Thoracic aorta (tissue), 2 donors: ENCODE measurements at places on chromosomes 2 and 18. TPM values are rescaled to one million over a fixed set of nuclear protein-coding genes. Genes with fewer than 3 reads are reported as not detected.

CYP26B1 gene
- 20.8 TPM for total RNA-seq

ACMSD gene
- total RNA-seq = not detected

SPP2 gene
- total RNA-seq = not detected

CPS1 gene
- 3.4 TPM for total RNA-seq

MYO3B gene
- not detected for total RNA-seq

MC4R gene
- not detected for total RNA-seq

CD302 gene
- total RNA-seq = 115 TPM

DNA sequence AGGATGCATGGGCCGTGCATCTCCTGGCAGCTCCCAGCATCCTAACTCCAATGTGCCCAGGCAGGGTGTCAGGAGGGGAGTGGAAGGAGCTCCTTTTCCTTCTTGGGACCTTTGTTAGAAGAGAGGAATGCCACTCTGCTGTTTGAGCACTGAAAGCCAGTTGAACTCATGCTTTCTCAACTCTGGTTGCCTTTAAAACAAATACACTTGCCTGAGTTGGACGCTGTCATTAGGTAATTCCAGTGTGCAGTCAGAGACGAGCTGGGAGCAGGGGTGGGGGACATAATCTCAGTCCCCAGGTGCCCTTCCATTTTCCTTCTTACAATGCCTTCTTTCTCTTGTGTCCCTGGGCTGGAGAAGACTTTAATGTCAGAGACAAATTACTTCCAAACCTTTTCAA lies 44.4 kb upstream of the IL1R2 start:
- H3K27me3 ChIP-seq = no peaks in the 10 kb centered on the region
- H3K36me3 ChIP-seq = no peaks in the 10 kb centered on the region
- no peak overlapping the region for H3K4me3 ChIP-seq

GRCh38 chr2:218218268-218219185 lies 1.5 kb downstream of the ARPC2 start:
- DNase-seq = no peak
- H3K27me3 ChIP-seq = no peaks in the 10 kb centered on the region
- H3K4me3 ChIP-seq = peak overlapping the region; percentile 95
- H3K4me1 ChIP-seq = peaks cover 48% of the 10 kb centered on the region
- H3K27ac ChIP-seq = peak overlapping the region; percentile 97

GRCh38 chr2:58427572-58428095 lies 186.5 kb upstream of the FANCL start:
- no peak for DNase-seq
- no peak overlapping the region for H3K27ac ChIP-seq
- no peaks in the 10 kb centered on the region for H3K4me1 ChIP-seq
- no peaks in the 10 kb centered on the region for H3K36me3 ChIP-seq

- H3K27me3 ChIP-seq = no peaks in the 10 kb centered on the region
- H3K27ac ChIP-seq = no peak overlapping the region
- no peaks in the 10 kb centered on the region for H3K36me3 ChIP-seq
- H3K4me1 ChIP-seq = peaks cover 4% of the 10 kb centered on the region
- H3K4me3 ChIP-seq = no peak overlapping the region
- DNase-seq = no peak
These were observed 170.4 kb downstream of the ZFP36L2 start for GRCh38 chr2:43055985-43056384.

GRCh38 chr18:62914871-62915392 lies 199.6 kb downstream of the PHLPP1 start:
- no peak for DNase-seq
- H3K4me1 ChIP-seq = peaks cover 20% of the 10 kb centered on the region
- no peaks in the 10 kb centered on the region for H3K27me3 ChIP-seq
- no peak overlapping the region for H3K27ac ChIP-seq
- H3K4me3 ChIP-seq = no peak overlapping the region

DNA sequence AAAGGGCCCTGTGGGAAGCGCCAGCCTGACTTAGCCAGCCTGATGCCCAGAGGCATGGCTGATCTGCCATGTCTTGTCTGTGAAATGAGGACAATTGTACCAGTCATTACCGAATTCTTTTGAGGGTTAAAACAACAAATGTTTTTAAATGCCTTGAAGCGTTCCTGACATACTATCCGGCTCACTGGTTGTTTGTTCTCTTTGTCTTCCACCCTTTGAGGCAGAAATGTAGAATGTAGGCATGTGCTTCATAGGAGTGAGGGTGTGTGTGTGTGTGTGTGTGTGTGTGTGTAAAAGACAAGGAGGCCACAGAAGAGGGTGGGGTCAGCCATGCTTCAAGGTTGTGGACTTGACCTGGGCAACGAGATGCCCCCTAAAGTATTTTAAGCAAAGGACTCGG lies 35.5 kb downstream of the TGFBRAP1 start:
- no peak overlapping the region for H3K4me3 ChIP-seq
- no peaks in the 10 kb centered on the region for H3K4me1 ChIP-seq
- H3K36me3 ChIP-seq = peaks cover 27% of the 10 kb centered on the region
- H3K27ac ChIP-seq = no peak overlapping the region
- no peaks in the 10 kb centered on the region for H3K27me3 ChIP-seq

- DNase-seq = no peak
- H3K27me3 ChIP-seq = no peaks in the 10 kb centered on the region
- H3K4me1 ChIP-seq = no peaks in the 10 kb centered on the region
- H3K4me3 ChIP-seq = no peak overlapping the region
- H3K36me3 ChIP-seq = no peaks in the 10 kb centered on the region
- H3K27ac ChIP-seq = no peak overlapping the region
These were observed 249.6 kb downstream of the DCDC2C start for GRCh38 chr2:3952866-3953516.

- no peaks in the 10 kb centered on the region for H3K4me1 ChIP-seq
- no peaks in the 10 kb centered on the region for H3K27me3 ChIP-seq
- H3K36me3 ChIP-seq = no peaks in the 10 kb centered on the region
- H3K27ac ChIP-seq = no peak overlapping the region
These were observed 9.4 kb upstream of the PRLH start for GRCh38 chr2:237556773-237557632.

- no peaks in the 10 kb centered on the region for H3K36me3 ChIP-seq
- no peaks in the 10 kb centered on the region for H3K4me1 ChIP-seq
These were observed 60.6 kb downstream of the SCN1A start for GRCh38 chr2:166067229-166067628.

GRCh38 chr2:217060951-217061547 lies 201.2 kb upstream of the TNP1 start:
- no peaks in the 10 kb centered on the region for H3K36me3 ChIP-seq
- H3K27me3 ChIP-seq = no peaks in the 10 kb centered on the region
- no peaks in the 10 kb centered on the region for H3K4me1 ChIP-seq
- no peak for DNase-seq

GRCh38 chr2:146818122-146818521 lies 1026.7 kb upstream of the ACVR2A start:
- H3K4me3 ChIP-seq = no peak overlapping the region
- H3K27ac ChIP-seq = no peak overlapping the region
- no peak for DNase-seq
- H3K36me3 ChIP-seq = no peaks in the 10 kb centered on the region

- no peak for DNase-seq
- no peak overlapping the region for H3K27ac ChIP-seq
These were observed 34.4 kb downstream of the MAP2 start for GRCh38 chr2:209458008-209458979.

DNA sequence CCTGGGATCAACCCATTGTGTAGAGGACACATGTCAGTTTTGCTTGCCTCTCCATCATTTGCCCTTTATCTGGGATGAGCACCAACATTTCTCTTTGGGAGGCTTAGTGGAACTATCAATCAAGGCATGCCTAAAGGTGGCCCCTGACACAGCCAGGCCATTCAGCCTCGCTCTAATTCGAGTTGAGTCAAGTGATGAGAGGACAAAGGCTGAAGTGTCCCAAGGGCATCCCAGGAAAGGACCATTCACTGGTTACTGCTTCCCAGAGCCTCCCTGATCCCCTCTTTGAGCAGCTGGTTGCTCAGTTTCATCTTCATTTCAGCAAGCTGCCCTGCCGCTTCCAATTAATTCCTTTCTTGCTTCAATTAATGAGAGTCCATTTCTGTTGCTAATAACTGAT lies 63.5 kb downstream of the DNER start:
- H3K4me1 ChIP-seq = no peaks in the 10 kb centered on the region
- H3K36me3 ChIP-seq = no peaks in the 10 kb centered on the region
- DNase-seq = no peak
- H3K27ac ChIP-seq = no peak overlapping the region

- H3K4me3 ChIP-seq = no peak overlapping the region
- DNase-seq = no peak
These were observed 9.9 kb downstream of the PLEKHM3 start for GRCh38 chr2:208015475-208015874.

DNA sequence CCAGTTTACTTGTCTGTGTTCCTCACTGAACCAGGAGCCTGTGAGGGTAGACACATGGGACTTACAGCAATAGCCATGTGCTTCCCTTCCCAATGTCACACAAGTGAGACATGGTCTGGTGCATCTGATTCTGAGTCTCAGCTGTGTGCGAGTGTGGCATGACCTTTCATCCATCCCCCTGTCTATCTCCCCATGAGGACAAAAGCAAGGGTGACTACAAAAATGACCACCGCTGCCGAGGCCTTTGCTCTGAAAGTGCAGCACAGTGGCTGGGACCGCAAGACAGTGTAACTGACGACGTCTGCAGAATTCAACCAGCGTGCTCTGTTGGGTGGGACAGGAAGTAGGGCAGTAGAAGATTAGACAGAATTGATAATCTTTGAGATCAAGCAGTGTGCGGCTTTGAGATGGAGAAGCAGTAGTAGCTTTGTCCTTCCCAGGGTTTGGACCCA lies 50.5 kb downstream of the RAB31 start:
- H3K36me3 ChIP-seq = no peaks in the 10 kb centered on the region
- no peak for DNase-seq
- no peaks in the 10 kb centered on the region for H3K27me3 ChIP-seq
- no peak overlapping the region for H3K27ac ChIP-seq

DNA sequence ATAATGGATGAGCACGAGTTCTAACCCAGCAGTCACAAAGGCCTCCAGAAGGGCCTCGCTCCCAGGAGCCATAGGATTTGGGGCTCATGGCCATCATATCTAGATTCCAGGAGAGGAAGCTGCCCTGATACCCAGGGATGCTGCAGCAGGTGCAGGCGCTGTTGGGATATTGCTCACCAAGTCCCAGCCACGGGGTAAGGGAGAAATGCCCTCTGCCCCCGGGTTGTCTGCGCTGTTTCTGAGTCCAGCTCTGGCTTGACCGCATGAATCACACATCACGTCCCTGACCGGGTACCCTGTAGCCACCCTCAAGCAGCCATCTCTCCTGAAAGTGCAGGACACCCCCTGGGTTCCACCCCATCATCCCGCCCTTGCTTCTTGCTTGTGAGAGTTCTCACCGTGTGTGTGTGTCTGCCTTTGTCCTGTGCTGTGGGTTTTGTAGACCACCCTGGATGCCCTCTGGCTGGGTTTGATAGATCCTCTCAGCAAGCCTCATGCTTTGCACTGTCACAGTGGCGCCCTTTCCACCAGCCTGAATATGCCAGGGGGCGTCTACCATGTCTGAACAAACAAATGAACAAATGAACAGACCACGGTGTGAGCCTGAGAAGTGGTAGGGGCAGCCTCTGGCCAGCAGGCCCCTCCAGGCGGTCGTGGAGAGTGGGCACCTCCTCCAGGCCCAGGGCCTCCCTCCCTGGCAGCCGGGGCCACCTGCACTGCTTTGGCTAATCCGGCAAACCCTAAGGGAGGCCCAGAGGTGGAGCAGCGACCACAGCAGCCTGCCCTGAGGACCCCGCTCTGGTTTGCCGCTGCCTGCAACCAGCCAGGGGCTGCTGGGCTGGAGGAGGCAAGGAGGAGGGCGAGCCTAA lies 32.1 kb downstream of the ADRA2B start:
- H3K27me3 ChIP-seq = no peaks in the 10 kb centered on the region
- DNase-seq = no peak
- no peaks in the 10 kb centered on the region for H3K36me3 ChIP-seq
- no peak overlapping the region for H3K4me3 ChIP-seq

DNA sequence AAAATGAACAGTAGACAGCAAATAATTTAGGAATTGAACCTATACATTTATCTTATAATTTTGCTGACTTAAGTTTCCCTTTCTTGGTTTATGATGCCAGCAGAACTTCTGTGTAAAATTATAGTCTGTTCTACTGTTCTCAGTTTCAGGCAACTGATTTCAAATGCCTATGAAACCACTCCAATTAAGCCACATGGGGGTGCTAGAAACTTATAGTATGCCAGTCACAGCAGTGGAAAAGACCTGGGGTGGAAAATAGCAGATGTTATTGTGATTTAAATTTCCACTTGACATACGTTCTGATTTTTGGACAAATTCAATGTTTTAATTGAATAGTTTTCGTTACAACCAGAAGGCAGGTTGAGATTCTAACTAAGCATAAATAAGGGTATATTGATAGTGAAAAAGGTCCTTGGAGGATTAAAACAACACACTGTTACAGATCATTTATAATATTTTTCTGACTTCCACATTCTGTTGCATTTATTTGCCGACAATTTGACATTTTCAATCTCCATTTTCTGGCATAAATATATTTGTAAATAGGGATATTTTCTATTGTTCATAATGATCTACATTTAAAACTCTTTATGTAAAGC lies 61.4 kb downstream of the CPS1 start:
- H3K4me3 ChIP-seq = no peak overlapping the region
- DNase-seq = no peak
- no peaks in the 10 kb centered on the region for H3K36me3 ChIP-seq
- H3K4me1 ChIP-seq = peaks cover 6% of the 10 kb centered on the region
- no peaks in the 10 kb centered on the region for H3K27me3 ChIP-seq

- H3K4me1 ChIP-seq = no peaks in the 10 kb centered on the region
- H3K27ac ChIP-seq = no peak overlapping the region
- DNase-seq = no peak
- H3K27me3 ChIP-seq = no peaks in the 10 kb centered on the region
- no peaks in the 10 kb centered on the region for H3K36me3 ChIP-seq
These were observed 74.7 kb upstream of the RAB6C start for GRCh38 chr2:129904532-129905446.

DNA sequence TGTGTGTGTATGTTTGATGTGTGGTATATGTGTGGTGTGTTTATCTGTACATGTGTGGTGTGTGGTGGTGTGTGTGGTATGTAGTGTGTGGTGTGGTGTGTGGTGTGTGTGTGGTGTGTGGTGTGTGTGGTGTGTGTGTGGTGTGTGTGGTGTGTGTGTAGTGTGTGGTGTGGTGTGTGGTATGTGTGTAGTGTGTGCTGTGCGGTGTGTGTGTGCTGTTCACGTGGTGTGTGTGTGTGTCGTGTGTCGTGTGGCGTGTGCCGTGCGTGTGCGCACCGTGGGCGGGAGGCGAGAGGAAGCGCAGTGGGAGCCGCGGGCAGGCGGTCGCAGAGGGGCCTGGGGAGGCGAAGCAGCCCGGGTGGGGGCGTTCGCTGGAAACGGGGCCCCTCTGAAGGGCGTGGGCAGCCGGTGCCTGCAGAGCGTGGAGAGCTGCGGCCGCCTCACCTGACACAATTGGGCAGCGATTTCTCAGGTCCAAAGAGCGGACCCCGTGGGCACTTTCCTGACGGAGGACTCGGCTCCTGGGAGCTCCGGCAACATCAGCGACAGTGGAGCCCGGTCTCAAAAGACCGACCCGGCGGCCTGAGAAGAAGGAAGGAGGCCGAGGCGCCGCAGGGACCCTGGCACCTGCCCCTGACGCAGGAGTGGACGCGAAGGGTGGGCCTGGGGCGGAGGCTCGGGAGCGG lies 741.1 kb upstream of the SALL3 start:
- DNase-seq = no peak
- no peaks in the 10 kb centered on the region for H3K4me1 ChIP-seq
- H3K27ac ChIP-seq = no peak overlapping the region
- no peaks in the 10 kb centered on the region for H3K27me3 ChIP-seq
- H3K36me3 ChIP-seq = no peaks in the 10 kb centered on the region

- no peak overlapping the region for H3K4me3 ChIP-seq
- H3K27me3 ChIP-seq = no peaks in the 10 kb centered on the region
- H3K27ac ChIP-seq = no peak overlapping the region
- H3K36me3 ChIP-seq = no peaks in the 10 kb centered on the region
These were observed 43.2 kb upstream of the SESTD1 start for GRCh38 chr2:179307616-179308371.
